ENCODE measurements at places on chromosomes 1 and 21. TPM values are rescaled to one million over a fixed set of nuclear protein-coding genes. Genes with fewer than 3 reads are reported as not detected.

- H3K36me3 ChIP-seq: peaks cover 12% of the 10 kb centered on the region
- no peaks in the 10 kb centered on the region for H3K27me3 ChIP-seq
- DNase-seq: no peak
- peak overlapping the region; percentile 95 for H3K27ac ChIP-seq
- peak overlapping the region; percentile 89 for H3K4me3 ChIP-seq
Observed at GRCh38 chr1:184953600-184954219, 20.6 kb downstream of the NIBAN1 start.

DNA sequence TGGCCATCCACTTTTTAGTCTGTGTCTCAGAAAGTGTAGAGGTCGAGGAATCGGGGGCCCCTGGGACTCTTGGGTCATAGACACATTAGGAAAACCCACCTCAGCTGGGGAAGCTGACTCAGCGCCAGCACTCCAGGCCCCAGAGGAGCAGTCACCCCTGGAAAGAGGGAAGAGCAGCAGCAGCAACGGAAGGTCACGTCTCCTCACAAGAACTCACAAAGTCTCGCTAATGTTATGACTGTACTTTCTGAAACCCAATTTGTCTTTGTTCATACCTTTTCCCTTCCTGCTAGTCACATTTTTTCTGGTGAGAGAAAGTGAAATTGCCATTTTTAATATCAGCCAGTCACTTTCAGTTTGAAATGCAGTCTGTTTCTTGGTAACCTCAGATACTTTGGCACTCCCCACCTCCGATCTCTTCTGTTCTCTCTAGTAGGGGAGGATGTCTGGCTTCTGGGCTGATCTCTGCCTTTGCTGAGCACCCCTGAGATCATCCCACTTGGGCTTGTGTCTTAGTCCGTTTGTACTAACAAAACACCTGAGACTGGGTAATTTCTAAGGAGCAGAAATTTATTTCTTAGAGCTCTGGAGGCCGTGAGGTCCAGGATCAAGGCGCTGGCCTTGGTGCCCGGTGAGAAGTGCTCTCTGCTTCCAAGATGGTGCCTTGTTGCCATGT lies 6.0 kb upstream of the NLRP3 start:
- H3K27ac ChIP-seq: peak overlapping the region; percentile 19
- H3K4me1 ChIP-seq: peaks cover 33% of the 10 kb centered on the region
- no peak for DNase-seq
- H3K27me3 ChIP-seq: peaks cover 1% of the 10 kb centered on the region

The SEC16B gene
- not detected for total RNA-seq

The SPRR2E gene
- not detected for total RNA-seq

The COL8A2 gene
- total RNA-seq: 0.08 TPM

DNA sequence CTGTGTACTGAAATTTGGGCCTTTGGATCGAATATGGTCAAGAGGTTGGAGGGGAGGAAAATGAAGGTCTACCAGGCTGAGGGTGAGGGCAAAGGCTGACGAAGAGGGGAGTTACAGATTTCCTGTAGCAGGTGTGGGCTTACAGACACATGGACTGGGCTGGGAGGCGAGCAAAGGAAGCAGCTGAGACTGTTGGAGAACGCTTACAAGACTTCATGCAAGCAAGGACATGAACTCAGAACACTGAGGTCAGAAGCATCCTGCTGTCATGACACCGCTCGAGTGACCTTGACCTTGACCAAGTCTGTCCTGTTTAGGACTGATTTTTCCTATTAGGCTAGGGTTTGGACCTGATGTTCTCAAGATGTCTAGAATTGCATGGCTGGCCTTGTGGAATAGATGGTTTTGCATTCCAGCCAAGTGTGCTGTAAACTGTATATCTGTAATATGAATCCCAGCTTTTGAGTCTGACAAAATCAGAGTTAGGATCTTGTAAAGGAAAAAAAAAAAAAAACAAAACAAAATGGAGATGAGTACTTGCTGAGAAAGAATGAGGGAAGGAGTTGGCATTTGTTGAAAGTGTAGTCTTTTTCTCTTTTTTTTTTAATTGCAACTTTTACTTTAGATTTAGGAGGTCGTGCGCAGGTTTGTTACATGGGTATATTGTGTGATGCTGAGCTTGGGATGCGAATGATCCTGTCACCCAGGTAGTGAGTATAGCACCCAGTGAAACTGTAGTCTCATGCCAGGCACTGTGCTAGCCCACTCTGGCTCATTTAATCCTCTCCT lies 5.8 kb downstream of the ELF3 start:
- H3K27me3 ChIP-seq: peaks cover 7% of the 10 kb centered on the region
- no peaks in the 10 kb centered on the region for H3K36me3 ChIP-seq
- H3K27ac ChIP-seq: no peak overlapping the region
- no peak overlapping the region for H3K4me3 ChIP-seq
- no peak for DNase-seq
